ENCODE measurements at places on chromosomes 3 and 15. TPM values are rescaled to one million over a fixed set of nuclear protein-coding genes. Genes with fewer than 3 reads are reported as not detected.

TIMMDC1 gene
- total RNA-seq = 64.0 TPM

TM4SF18 gene
- 3.1 TPM for total RNA-seq

AP3B2 gene
- 0.42 TPM for total RNA-seq

LXN gene
- total RNA-seq = 37.8 TPM

TNFSF10 gene
- 16.5 TPM for total RNA-seq

CORO2B gene
- 3.8 TPM for total RNA-seq

HTR3E gene
- not detected for total RNA-seq

NR1I2 gene
- total RNA-seq = not detected

CCDC9B gene
- 59.6 TPM for total RNA-seq

A4GNT gene
- total RNA-seq = not detected

ADCY5 gene
- 65.5 TPM for total RNA-seq

- H3K4me1 ChIP-seq = no peaks in the 10 kb centered on the region
- no peak for DNase-seq
- H3K36me3 ChIP-seq = no peaks in the 10 kb centered on the region
- no peak overlapping the region for H3K27ac ChIP-seq
- no peak overlapping the region for H3K4me3 ChIP-seq
Observed at GRCh38 chr3:50671331-50671730, 3.4 kb upstream of the DOCK3 start.

DNA sequence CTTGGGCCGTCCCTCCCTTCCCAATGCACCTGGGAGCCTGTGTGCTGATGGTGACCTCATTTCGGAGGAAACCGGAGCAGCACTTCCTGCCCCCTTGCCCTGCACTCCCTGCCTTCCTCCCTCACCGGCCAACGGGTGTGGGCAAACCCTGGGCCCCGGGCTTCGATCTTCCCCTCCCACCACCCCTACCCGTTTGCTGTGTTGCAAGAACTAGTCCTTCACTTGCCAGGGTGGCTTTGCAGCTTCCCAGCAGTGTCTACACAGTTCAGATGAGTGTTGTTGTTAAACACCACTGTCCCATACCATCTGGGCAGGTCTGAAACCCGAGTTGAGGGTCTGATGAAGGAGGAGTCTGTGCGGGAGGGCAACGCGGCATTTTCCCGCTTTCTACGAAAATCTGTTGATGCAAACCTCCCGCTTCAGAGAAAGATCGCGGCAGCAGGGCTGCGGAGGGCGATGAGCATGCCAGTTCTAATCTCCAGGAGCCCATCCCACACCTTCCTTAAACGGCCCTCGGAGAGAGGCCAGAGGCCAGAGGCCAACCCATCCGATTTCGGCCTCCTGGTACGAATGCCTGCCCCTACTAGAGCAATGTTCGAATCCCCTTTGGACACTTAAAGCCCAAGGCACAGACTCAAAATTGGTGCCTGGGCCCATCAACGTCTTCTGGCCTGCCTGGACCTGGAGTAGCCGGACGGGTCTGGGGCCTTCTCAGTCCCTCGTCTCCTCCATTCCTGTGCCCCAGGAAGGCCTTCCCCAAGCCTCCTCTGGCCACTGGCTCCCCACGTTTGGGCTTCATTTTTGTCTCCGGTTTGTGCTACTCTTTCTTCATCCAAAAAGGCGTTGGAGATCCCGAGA is 35.7 kb upstream of the POLG start:
- DNase-seq = no peak
- no peaks in the 10 kb centered on the region for H3K36me3 ChIP-seq
- no peak overlapping the region for H3K4me3 ChIP-seq
- no peaks in the 10 kb centered on the region for H3K4me1 ChIP-seq
- no peak overlapping the region for H3K27ac ChIP-seq

DNA sequence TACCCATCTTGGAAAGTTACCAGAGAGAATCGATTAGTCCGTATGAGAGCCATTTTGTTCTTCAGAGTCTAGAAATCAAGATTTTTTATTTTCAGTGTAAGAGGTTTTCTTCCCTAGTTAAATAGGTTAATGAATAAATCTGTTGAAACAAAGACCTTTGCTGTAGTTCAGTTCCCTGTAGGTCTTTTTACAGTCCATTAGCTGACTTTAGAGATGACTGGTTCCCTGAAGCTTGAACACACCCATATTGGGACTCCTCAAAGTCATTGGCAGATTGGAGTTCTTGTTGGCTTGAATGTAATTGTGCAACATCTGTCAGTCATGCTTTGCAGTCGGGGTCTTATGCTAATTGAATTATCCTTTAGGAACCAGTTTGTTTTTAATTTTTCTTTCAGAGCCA is 45.3 kb downstream of the SEMA6D start:
- no peak overlapping the region for H3K27ac ChIP-seq
- DNase-seq = no peak
- H3K36me3 ChIP-seq = peaks cover 4% of the 10 kb centered on the region
- no peaks in the 10 kb centered on the region for H3K27me3 ChIP-seq
- no peak overlapping the region for H3K4me3 ChIP-seq

DNA sequence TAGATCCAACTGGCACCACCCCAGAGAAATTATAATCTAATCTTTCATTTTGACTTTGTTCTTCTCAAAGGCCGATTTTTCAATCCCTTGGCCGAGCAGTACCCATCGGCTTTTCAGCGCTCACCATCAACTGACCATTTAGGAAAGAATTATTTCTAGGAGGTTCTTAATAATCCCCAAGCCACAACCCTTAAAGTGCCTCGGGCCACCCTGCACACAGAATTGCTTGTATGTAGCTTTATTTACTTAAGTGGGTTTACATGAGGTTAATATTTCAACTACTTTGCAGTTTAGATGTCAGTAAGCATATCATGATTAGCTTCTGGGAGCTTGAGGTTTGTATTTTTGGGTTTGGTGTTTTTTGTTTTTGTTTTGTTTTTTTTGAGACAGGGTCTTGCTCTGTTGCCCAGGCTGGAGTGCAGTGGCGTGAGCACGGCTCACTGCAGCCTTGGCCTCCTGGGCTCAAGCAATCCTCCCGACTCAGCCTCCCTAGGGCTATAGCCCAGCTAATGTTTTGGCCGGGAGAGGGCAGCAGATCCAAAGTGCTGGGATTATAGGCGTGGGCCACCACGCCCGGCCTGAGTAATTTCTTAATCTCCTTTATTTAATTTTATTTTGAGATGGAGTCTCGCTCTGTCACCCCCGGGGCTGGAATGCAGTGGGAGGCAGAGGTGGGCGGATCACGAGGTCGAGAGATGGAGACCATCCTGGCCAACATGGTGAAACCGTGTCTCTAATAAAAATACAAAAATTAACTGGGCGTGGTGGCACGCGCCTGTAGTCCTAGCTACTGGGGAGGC is 801 bp upstream of the CDAN1 start:
- DNase-seq = peak; percentile 52
- H3K4me1 ChIP-seq = no peaks in the 10 kb centered on the region
- H3K4me3 ChIP-seq = peak overlapping the region; percentile 36
- H3K27ac ChIP-seq = peak overlapping the region; percentile 94

GRCh38 chr3:106172101-106172500 is 303.3 kb upstream of the CBLB start:
- H3K36me3 ChIP-seq = no peaks in the 10 kb centered on the region
- no peak for DNase-seq
- no peaks in the 10 kb centered on the region for H3K27me3 ChIP-seq
- H3K27ac ChIP-seq = no peak overlapping the region
- no peaks in the 10 kb centered on the region for H3K4me1 ChIP-seq

DNA sequence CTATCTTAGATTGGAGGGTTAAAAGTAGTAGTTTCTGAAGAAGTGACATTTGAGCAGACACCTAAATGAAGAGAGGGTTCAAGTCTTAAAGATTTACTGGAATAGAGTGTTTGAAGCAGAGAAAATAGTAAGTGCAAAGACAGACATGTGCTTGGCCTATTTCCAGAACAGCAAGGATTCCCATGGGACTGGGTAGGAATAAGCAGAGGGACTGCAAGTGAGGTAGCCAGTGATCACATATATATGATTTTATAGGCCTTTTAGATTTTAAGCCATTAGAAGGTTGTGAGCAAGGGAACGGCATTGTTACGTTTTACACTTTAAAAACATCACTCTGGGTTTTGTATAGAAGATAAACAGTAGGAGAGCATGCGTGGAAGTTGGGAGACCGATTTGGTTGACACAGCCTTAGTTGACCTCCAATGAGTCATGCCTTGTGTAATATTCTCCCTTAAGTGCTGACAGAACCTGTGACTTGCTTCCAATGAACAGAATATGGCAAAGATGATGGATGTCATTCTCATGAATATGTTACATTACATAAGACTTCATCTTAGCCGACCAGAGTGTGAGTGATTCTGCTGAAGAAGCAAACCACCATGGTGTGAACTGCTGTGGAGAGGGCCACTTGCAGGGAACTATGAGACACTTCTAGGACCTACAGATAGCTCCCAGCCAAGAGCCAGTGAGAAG is 37.1 kb upstream of the SLC4A7 start:
- DNase-seq = no peak
- H3K4me1 ChIP-seq = peaks cover 16% of the 10 kb centered on the region
- peak overlapping the region; percentile 30 for H3K27ac ChIP-seq

GRCh38 chr3:4162096-4162495 is 141.1 kb upstream of the SETMAR start:
- no peaks in the 10 kb centered on the region for H3K4me1 ChIP-seq
- no peaks in the 10 kb centered on the region for H3K27me3 ChIP-seq
- DNase-seq = no peak

GRCh38 chr3:59341459-59341858 is 291.6 kb upstream of the CFAP20DC start:
- no peak for DNase-seq
- H3K27me3 ChIP-seq = no peaks in the 10 kb centered on the region
- H3K4me3 ChIP-seq = no peak overlapping the region
- no peak overlapping the region for H3K27ac ChIP-seq
- H3K4me1 ChIP-seq = no peaks in the 10 kb centered on the region

- no peaks in the 10 kb centered on the region for H3K4me1 ChIP-seq
- no peaks in the 10 kb centered on the region for H3K36me3 ChIP-seq
- H3K4me3 ChIP-seq = no peak overlapping the region
- DNase-seq = no peak
- no peaks in the 10 kb centered on the region for H3K27me3 ChIP-seq
- no peak overlapping the region for H3K27ac ChIP-seq
Observed at GRCh38 chr3:113377158-113377557, 64.1 kb downstream of the CFAP44 start.

DNA sequence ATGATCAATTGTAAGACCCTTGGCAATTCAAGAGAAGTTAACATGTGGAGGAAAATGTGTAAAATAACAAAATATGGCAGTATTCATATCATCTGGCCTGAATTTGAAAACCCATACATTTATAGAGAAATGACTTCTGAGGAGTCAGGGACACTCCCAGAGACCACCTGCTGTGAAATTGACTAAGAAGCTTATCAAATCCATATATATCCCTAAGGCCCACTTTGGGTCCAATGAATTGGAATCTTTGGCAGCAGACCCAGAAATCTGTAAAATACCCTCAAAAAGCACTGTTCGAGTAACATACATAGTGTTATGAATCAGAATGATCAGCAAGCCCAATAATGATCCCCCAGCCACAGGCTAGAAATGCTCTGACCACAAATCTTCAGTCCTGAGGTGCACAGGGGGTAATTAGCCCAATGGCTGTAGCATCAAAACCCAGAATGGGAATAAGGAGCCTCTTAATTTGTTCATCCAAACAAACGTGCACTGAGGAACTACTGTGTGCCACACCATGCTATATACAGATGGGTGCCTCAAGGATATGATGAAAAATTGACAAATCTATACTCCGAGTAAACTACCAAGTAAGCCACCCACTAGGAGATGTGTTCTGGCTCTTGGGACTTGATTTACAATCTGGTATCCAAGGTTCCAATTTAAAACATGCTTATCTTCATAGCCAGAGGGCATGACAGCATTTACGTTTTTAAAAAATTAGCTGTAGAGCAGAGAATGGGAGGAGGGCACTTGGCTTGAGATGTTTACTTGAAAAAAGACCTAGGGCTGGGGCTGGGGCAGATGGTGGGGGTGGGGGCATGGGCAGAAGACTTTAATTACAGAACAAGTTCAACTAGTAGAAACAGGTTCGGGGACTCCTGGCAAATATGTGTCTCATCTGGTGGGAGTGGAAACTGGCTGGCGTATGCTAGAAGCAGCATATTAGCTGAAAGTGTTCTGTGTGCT is 9.1 kb upstream of the ARHGEF3 start:
- no peak overlapping the region for H3K27ac ChIP-seq
- no peaks in the 10 kb centered on the region for H3K36me3 ChIP-seq
- H3K4me1 ChIP-seq = no peaks in the 10 kb centered on the region
- H3K27me3 ChIP-seq = no peaks in the 10 kb centered on the region
- DNase-seq = no peak
- no peak overlapping the region for H3K4me3 ChIP-seq

- DNase-seq = no peak
- H3K27me3 ChIP-seq = no peaks in the 10 kb centered on the region
- no peak overlapping the region for H3K27ac ChIP-seq
- no peaks in the 10 kb centered on the region for H3K4me1 ChIP-seq
- no peak overlapping the region for H3K4me3 ChIP-seq
Observed at GRCh38 chr15:63462088-63462487, 42.3 kb upstream of the USP3 start.

- no peak overlapping the region for H3K4me3 ChIP-seq
- no peaks in the 10 kb centered on the region for H3K4me1 ChIP-seq
- no peak overlapping the region for H3K27ac ChIP-seq
- H3K36me3 ChIP-seq = no peaks in the 10 kb centered on the region
Observed at GRCh38 chr3:141080431-141080830, 29.3 kb downstream of the SPSB4 start.

DNA sequence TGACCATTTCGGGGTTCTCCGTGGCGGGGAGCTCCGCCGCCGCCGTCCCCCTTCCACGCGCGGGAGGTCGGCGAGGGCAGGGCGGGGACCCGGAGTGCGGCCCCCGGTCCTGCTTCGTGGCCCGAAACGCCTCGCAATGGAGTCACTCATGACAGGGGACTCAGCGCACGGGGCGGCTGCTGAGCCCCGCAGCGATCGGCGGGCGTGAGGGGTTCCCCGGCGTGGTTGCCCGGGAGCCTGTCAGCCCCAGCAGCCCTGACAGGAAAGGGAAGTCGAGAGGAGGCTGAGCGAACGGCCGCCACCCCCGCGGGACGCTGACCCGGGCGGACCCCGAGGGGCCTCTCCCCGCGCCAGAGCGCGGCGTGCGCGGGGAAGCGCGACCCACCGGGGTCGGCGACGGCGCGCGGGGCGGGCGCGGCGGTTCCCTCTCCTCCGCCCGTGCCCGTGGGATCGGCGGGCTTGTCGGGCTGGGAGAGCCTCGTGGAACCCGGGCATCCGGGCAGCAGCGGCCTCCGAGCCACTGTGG is 564 bp upstream of the PIGZ start:
- H3K36me3 ChIP-seq = no peaks in the 10 kb centered on the region
- no peaks in the 10 kb centered on the region for H3K4me1 ChIP-seq
- no peak overlapping the region for H3K27ac ChIP-seq
- no peaks in the 10 kb centered on the region for H3K27me3 ChIP-seq
- H3K4me3 ChIP-seq = peak overlapping the region; percentile 78

GRCh38 chr3:116114586-116114985 is 330.7 kb downstream of the LSAMP start:
- no peaks in the 10 kb centered on the region for H3K27me3 ChIP-seq
- H3K4me1 ChIP-seq = no peaks in the 10 kb centered on the region
- H3K36me3 ChIP-seq = no peaks in the 10 kb centered on the region
- no peak for DNase-seq

GRCh38 chr15:60627298-60627943 is 148.5 kb upstream of the ICE2 start:
- DNase-seq = no peak
- H3K4me3 ChIP-seq = no peak overlapping the region
- no peaks in the 10 kb centered on the region for H3K27me3 ChIP-seq
- H3K27ac ChIP-seq = no peak overlapping the region
- no peaks in the 10 kb centered on the region for H3K4me1 ChIP-seq

GRCh38 chr3:156010829-156011228 is 109.5 kb upstream of the KCNAB1 start:
- no peak for DNase-seq
- H3K4me3 ChIP-seq = no peak overlapping the region
- H3K27me3 ChIP-seq = no peaks in the 10 kb centered on the region
- no peaks in the 10 kb centered on the region for H3K4me1 ChIP-seq
- no peak overlapping the region for H3K27ac ChIP-seq

Measured in aorta (tissue), 5 donors.